C1 segment of cervical spinal cord (tissue), 14 donors: ENCODE measurements at places on chromosomes 2 and 18.

- no peak for DNase-seq
These were observed 76.1 kb upstream of the CPO start for GRCh38 chr2:206863196-206863595.

GRCh38 chr18:31189757-31190156 is 27.1 kb upstream of the DSC1 start:
- no peak for DNase-seq

DNA sequence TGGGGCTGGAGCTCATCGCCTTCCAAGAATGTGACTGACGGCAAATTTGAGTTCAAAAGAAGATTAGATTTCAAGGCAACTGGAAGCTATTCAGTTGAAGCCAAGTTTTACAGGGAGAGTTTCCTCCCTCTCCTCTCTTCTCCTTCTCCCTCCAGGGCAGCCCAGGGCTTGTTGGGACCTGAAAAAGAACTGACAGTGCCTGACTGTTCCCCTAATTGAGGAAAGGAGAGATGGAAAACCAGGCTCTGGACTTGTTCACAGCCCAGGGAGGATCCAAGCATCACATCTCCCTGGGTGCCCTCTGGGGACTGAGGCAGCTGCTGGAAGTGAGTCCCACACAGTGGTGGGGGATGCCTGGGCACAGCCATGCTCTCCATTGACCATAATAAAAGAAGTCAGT is 88.1 kb downstream of the THNSL2 start:
- no peak for DNase-seq

DNA sequence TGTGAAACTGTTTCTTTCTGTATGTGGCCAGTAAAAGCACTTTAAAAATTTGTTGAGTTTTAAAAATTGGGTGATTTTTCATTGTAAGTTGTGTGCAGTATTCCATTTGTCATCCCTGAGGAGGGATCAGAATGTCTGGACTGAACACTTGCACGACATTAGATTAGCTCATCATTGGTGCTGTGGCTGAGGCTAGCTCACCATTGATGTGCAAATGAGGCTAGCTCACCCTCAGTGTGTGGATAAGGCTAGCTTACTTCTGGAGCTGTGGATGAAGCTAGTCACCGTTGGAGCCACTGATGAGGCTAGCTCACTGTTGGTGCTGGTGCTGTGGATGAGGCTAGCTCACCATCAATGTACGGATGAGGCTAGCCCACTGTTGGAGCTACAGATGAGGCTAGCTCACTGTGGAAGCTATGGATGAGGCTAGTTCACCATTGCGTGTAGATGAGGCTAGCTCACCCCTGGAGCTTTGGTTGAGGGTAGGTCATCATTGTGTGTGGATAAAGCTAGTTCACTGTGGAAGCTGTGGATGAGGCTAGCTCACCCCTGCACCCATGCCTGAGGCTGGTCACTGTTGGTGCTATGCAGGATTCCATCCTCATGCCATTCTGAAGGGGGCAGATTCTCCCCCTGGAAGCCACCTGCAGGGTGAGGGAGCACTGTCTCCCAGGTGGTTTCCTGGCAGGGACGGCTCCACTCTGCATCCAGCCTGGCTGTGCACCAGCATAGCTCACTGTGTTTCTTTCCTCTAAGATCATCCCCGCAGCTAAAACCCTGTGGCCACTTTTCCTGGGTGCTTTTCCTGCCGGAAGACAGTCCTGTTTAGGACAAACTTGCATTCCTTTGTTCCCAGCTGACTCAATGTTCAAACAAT is 101.1 kb downstream of the TWIST2 start:
- no peak for DNase-seq

DNA sequence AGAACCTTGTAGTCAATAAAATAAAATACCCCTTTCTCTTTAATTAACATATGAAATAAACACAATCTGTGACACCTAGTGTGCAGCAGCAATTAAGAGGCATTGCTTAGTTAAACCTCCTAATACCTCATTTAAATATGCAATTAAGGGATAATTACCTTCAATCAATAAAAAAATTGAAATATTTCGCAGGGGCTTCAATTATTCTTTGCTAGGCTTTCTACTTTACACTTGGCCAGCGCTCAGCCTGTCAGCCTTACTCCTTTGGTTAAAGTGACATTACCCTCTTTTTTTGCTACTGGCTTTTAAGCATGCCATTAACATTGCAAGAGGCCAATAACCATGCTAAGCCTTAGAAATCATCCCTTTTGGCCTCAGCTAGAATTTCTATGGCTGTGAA is 327.5 kb upstream of the ZNF521 start:
- no peak for DNase-seq

DNA sequence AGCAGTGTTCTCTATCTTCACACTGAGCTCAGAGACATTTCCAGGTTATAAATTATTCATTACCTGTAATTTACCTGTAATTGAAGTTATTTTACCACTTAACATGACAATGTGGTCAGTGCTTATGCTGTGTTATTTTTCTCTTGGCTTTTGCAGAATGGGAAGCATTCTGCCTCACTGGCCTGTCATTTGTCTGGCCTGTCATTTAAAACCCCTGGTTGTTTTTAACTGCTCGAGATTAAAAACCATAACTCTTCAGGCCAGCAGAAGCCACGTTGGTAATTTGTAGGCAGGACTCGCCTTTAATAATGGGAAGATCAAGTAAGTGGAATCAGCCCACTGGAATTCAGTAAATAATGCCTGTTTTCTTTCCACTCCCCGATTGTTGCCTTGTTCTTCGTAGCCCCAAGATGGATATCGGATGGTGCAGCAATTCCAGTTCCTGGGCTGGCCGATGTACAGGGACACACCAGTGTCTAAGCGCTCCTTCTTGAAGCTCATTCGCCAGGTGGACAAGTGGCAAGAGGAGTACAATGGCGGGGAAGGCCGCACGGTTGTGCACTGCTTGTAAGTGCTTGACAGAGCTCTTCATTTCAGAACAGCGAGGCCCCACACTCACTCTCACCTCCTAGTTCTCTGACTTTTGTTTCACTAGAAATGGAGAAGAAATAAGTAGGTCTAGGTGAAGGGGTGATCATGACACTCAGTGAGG is 222.4 kb upstream of the RAB12 start:
- DNase-seq: no peak

DNA sequence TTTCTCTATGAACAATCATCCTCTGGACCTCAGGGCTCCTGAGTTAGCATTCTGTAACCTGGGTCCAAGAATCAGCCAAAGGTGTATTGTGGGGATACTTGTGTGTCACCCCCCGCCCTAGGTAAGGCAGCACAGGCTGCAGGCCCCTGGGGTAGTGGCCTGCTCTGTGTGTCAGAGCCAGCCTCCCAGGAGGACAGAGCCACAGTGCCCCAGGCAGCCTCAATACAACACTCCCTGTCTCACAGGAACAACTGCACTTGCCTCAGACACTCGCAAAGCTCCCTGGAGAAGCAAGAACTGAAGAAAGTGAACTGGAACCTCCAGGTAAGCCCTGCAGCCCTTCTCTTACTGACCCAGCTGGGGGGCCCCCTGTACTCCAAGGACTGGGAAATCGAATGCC is 121.3 kb upstream of the PPP1CB start:
- no peak for DNase-seq

- no peak for DNase-seq
These were observed 1024.2 kb upstream of the ACVR2A start for GRCh38 chr2:146820672-146821071.

GRCh38 chr18:66534110-66534509 is 69.8 kb downstream of the CDH19 start:
- DNase-seq: no peak

DNA sequence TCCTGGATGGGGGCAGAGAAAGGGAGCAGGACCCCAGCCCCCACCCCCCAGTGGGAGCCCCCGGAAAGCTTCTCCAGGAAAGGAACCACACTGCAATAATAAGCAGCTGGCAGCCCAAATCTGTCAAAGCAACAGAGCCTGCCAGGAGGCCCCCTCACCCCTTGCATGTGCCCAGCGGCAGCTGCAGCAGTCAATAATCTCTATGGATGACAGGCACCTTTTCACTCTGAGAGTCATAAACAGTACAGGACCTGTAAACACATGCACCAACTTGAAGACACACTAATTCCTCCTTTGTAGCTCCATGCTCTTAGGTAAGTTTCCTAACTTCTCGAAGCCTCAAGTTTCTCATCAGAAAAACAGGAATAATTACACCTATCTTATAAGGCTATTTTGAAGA is 26.2 kb upstream of the KDM3A start:
- DNase-seq: no peak

DNA sequence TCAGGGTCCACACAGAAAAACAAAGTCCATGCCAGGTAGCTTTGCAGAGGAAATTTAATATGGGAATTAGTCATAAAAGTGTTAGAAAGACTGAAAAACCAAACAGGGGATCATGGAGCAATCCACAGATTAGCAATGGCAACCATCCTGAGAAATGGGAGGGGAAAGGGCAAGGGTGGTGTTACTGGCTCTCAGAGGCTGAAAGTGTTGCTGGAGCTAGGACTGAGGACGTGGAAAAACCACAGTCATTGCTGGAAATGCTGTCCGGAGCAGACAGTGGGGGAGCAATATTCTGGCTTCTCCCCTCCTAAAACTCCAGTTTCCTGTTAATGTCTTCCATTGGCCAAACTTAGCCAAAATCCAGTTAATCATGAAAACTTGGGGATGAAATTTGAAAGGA is 172.4 kb downstream of the ZBTB7C start:
- no peak for DNase-seq

DNA sequence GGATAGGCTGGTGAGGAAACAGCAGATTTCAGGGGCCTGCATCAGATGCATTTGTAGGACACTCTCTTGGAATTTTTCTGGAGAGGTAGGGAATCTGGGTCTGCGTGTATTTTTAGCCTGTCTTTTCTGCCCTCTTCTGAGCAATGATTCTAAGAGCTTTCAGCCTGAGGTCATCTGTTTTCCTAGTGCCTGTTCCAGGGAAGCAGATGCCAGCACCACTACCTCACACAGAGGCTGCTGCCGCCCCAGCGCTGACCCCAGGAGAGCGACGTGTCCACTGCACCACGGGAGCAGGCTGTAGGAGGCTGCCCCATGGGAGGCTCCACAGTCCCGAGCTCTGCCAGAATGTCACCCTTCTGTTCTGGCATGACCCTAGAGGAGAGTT is 316.5 kb downstream of the CYP26B1 start:
- peak; percentile 60 for DNase-seq

GRCh38 chr18:52897611-52898484 is 557.9 kb downstream of the DCC start:
- peak; percentile 76 for DNase-seq

DNA sequence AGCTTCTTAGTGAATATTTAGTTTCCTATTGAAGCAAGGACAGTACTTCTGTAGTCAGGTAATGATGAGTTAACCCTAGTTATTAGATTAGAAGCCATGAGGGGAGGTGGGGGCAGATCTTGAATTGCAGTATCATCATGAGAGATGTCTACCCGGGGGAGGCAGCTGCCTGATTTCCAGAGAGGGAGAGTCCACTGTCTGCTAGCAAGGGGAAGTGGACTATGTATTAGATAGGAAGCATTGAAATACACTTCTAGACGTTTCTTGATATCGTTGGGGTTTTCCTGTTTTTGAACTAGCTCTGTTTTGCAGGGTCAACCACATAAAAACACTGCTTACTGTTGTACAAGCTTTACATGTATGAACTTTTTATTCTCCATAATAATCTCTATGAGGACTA is 38.8 kb downstream of the APLF start:
- no peak for DNase-seq

DNA sequence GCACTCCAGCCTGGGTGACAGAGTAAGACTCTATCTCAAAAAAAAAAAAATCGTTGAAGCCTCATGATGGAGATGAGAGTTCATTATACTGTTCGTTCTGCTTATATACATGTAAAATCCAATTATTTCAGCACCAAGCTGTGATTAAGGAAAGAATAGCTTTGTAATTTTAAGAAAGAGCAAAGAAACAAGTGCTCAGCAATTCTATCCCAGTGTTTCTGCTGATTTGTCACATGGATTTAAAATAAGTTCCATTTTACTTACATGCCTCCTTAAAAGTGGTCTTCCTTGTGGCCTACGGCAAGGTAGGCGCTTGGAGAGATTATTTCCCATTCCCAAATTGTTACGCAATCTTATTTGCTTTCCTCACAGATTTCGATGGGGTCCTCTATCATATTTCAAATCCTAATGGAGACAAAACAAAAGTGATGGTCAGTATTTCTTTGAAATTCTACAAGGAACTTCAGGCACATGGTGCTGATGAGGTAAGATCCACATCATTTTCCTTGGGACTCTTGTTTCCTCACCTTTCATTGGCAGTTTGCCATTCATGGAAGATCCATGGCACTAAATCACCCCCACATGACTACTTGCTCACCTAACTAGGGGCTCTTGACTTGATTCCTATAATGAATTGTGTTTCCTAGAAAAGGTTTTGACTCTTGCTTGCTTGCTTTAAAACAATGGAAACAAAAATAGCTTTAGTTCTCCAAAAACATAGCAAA is 11.5 kb downstream of the ARPC2 start:
- DNase-seq: no peak

- DNase-seq: no peak
These were observed 69.9 kb downstream of the ZC3H6 start for GRCh38 chr2:112345030-112346027.

GRCh38 chr2:120869036-120869729 is 133.5 kb downstream of the GLI2 start:
- DNase-seq: no peak

DNA sequence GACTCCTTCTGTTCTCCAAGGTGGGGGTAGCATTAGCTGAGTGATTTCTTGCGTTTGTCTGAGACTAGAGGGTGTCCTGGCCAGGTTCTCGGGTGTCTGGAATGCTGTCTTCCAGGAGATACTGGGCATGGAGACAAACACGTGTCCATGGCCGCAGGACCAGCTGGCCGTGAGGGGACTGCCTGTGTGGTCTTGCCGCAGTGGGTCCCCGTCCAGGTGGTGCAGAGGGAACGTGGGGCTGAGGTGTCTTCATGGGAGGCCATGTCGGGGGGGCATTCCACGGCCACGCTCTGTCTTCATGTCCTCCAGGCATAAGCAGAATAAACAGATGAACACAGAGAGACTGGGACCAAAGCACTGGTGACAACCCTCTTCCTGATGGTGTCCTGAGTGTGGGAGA is 66.6 kb downstream of the SMIM21 start:
- DNase-seq: no peak

DNA sequence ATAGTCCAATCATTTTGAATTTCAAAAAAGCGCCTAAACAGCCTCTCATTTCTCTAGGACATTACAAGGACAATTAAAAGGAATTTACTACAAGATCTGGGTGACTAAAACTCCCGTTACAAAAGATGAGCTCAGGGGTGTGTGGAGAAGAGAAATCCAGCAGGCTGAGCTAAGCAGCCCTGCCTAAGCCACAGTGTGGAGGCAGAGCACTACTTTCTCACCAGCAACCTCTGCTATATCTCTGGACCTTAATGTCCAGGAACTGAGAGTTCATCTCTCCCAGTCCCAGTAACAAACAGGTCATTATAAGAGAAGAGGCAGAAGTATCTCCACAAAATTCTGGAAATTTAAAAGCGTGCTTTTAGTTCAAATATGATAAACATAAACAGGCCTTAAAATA is 18.9 kb upstream of the ANKRD62 start:
- DNase-seq: no peak
